Activated T-helper 1 cell treated with anti-CD3 and anti-CD28 coated beads, Interleukin-12 subunit alpha, Interleukin-12 subunit beta, Interleukin-2, Interleukin-4 antibody, amounts not matched to agents 30 ng/mL and 10 ng/mL and 1 ng/mL, durations not matched to agents 14 hours and 24 hours and 36 hours (primary cell): ENCODE measurements at places on chromosomes 7 and 10.

- no peak for DNase-seq
Observed at GRCh38 chr7:11650500-11650899, 181.5 kb downstream of the THSD7A start.

DNA sequence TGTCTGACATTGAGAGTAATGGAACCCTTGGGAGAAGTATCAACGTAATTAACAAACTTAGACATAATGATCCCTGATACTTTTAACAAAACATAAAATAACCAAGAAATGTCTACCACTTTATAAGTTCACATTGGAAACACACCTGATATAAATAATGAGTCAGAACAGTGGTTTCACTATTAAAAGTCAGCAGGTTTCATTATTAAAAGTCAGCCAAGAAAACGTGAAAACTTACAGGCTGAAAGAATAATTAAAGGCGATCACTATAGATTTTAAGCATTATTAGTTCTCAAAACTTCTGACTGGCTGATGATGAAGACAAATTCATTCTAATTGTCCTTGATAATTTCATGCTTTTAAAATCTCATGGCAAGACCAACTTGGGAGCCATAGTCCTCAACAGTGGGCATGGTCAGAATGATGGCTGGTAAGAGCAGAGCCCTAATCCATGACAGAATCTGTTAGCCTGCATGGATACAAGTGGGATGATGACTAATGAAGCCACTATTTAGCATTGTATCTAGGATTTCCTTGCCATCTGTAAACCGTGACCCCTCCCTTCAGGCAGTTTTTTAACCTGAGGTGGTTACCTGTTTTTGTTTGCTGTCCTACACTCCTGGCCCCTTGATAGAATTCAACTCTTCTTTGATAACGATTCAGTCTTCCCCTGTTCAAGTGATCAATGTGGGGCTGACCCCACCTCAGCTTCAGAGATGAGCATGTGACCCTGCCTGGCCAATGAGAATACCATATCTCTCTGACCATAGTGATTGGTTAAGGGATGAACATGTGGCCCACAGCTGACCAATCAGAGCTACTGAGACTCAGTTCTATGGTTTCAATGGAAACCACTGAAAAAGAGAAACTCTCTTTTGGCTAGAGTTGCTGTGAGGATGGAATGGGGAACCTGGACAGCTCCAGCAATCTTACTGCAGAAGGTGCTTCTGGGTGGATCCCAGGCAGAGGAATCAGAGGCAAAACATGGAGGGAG is 151.0 kb downstream of the PLPP4 start:
- no peak for DNase-seq

GRCh38 chr7:93558705-93559614 is 15.6 kb downstream of the CALCR start:
- DNase-seq: no peak

DNA sequence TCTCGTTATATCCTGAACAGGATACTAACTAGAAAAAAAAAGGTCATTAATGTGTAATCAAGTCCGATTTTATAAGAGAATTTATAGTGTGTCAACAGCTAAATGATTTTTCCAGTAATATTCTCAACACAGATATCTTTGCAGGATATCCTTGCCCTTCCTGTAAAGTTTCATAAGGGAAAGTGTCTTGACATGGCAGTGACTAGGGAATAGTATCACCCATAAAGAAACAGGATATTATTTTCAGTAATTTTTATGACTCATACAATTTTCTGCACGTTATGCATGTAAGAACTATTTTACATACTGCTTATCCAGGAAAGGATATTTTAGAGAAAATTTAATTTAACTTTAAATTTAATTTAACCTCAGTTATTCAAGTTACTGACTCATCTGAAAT is 19.5 kb upstream of the PNLIP start:
- no peak for DNase-seq

- DNase-seq: no peak
Observed at GRCh38 chr7:141754939-141755338, 9.0 kb upstream of the TAS2R3 start.

- no peak for DNase-seq
Observed at GRCh38 chr10:113704637-113705343, 25.1 kb downstream of the CASP7 start.

- DNase-seq: no peak
Observed at GRCh38 chr7:115980159-115980558, 50.4 kb downstream of the TFEC start.

DNA sequence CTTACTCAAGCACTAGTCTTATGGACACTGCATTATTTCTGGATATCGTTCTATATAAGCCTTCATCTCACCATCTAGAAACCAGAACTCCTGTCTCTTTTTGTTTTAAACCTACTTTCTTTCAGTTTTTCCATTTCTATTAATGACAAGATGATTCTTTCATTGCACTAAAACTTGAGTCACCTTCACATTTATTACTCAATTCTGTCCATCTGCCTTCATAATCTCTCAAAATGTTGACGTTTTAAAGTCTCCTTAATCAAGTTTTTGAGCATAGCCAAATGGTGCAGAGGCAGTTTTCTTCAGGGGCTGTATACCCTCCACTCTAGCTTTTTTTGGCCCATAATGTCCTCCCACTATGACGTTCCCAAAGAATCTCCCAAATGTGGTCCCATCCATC is 17.6 kb downstream of the STAM start:
- no peak for DNase-seq

GRCh38 chr10:25294032-25294926 is 119.5 kb downstream of the GPR158 start:
- DNase-seq: no peak

DNA sequence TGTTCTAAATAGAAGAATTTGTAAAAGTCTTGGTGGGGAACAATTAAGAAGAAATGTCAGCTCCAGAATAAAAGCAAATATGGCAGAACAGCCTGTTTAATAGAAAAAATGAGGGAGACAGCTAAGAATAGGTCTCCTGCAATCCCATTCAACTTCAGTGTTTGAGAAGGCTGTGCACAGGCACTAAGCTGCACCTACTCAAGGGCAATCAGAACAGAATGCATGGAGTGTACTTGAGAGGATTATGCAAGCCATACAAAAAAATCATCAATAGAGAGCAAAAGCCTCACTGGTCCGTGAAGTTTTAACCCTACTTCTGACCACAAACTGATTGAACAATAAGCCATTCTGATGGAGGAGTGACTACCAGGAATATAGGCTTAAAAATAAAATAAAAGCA is 690.7 kb upstream of the PCDH15 start:
- DNase-seq: no peak

- no peak for DNase-seq
Observed at GRCh38 chr7:120259386-120259785, 13.6 kb upstream of the KCND2 start.

- no peak for DNase-seq
Observed at GRCh38 chr10:21193196-21193595, 296.1 kb upstream of the NEBL start.

- no peak for DNase-seq
Observed at GRCh38 chr7:155368894-155369600, 71.4 kb downstream of the INSIG1 start.

- no peak for DNase-seq
Observed at GRCh38 chr10:93589648-93590562, 11.1 kb downstream of the RBP4 start.

GRCh38 chr7:67505449-67505848 is 508.8 kb downstream of the TYW1 start:
- no peak for DNase-seq
